PC-3 (cell line): ENCODE measurements at places on chromosomes 2 and 18. TPM values are rescaled to one million over a fixed set of nuclear protein-coding genes. Genes with fewer than 3 reads are reported as not detected.

DNA sequence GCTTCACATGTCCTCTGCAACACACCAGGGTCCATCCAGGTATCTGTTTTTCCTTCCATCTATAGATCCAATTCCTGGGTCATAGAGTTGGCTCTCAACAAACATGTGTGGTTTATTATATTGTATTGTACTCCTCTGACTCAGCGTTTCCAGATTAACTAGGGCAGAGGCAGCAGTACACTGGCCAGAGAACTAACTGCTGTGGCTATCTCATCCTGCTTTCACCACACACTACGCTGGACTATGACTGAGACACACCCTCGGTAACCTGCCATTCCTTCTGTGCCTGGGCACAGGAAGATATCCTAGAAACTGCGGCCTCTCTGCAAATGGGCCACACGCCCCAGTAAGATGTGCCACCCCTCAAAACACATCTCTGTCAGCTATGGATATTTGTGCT is 159.8 kb upstream of the STK17B start:
- DNase-seq: peak; percentile 95

- DNase-seq: no peak
These were observed 11.2 kb downstream of the ATP8B1 start for GRCh38 chr18:57791911-57792310.

Gene GALNT5
- 0.04 TPM in 1 of 2 replicates, not detected in the other for total RNA-seq

- DNase-seq: no peak
These were observed 28.6 kb upstream of the CETN1 start for GRCh38 chr18:551404-552061.

DNA sequence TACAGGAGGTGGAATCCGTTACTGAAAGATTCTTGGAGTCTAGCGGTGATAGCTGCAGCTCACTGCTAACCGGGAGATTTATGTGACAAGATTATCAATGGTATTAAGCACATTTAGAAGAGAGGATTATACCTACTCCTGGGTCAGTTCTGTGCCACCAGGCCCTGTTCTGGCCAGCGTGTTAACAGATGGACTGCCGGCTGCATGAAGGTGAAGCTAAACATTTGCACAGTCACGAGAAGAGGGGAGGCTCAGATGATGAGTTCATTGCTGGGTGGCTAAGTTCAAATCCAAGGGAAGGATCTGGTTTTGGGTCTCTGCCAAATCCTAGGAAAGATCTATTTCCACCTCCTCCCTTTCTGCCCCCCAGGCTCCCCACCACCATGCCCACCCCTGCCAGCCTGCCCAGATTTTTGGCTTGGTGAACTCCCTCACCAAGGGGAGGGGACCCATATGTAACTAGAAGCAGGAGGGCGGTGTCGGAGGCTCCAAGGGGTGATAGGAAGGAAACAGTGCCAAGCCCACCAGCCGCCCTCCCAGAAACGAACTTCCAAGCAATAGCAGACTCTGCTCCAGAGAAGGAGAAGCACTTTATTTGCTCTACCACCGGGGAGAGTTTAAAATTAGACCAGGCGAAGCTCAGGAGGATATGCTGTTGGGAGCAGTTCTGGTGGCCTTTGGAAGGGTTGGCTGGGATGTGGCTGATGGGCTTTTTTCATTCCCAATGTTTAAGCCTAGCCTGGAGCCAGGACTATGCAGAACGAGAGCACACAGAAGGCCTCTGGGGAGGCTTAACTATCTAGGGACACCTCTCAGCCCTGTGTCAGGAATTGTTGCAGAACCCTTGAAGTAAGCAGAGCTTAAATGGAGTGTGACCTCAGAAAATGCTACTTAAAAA is 200.5 kb downstream of the KLHL29 start:
- no peak for DNase-seq

DNA sequence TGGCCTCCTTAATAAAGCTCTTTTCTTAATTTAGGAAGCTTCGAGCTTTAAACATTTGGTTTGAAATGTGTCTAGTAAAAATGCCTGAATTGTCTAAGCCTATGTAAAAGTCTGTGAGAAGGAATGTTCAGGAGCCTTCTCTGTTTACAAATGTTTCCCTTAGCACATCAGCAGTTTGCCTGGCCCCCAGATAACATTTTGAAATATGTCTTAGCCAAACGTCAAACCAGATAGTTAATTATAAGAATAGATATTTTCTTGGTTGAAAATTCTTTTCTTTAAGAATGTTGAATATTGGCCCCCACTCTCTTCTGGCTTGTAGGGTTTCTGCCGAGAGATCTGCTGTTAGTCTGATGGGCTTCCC is 498.6 kb downstream of the CCDC85A start:
- DNase-seq: no peak

DNA sequence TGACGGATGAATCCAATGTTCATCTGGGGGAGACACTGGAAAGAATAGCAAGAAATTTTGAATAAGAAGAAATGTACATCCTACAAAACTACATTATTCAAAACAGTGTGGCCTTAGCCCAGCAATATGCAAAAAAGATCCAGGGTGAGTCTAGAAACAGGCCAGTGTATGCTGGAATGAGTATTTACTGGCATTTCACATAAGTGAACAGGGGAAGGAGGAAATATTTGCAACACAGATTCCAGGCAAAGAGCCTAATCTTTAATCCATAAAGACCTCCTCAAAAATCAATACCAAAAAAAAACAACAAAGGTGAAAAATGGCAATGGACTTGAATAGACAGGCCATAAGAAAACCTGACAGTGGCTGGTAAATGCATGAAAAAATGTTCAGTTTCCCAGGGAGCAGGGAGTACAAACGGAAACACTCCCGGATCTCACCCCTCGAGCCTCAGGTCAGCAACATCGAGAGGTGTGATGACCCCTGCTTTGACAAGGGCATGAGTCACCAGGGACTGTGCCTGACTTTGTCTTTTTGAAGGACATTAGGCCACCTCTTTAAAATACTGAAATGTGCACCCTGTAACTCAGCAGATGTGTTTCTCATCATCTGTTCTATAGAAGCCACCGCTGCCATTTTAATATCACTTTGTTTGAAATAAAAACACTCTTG is 12.7 kb upstream of the GPC1 start:
- DNase-seq: no peak

Gene GREB1L
- 6.3 and 10.3 TPM in 2 replicates for total RNA-seq

Gene MYO5B
- 10.4 and 10.7 TPM in 2 replicates for total RNA-seq

- peak; percentile 58 for DNase-seq
These were observed 36.7 kb downstream of the SLC9A4 start for GRCh38 chr2:102509749-102510148.

- no peak for DNase-seq
These were observed 3.4 kb downstream of the FANCL start for GRCh38 chr2:58237741-58238140.
